Activated naive CD4-positive, alpha-beta T cell treated with anti-CD3 and anti-CD28 coated beads, Interleukin-2, amount 50 U/mL, for 72 hours (primary cell): ENCODE measurements at places on chromosomes 3 and 15.

GRCh38 chr3:35028157-35028556, 611.2 kb upstream of the ARPP21 start:
- DNase-seq = no peak

GRCh38 chr3:187987924-187988323, 166.0 kb upstream of the LPP start:
- no peak for DNase-seq

DNA sequence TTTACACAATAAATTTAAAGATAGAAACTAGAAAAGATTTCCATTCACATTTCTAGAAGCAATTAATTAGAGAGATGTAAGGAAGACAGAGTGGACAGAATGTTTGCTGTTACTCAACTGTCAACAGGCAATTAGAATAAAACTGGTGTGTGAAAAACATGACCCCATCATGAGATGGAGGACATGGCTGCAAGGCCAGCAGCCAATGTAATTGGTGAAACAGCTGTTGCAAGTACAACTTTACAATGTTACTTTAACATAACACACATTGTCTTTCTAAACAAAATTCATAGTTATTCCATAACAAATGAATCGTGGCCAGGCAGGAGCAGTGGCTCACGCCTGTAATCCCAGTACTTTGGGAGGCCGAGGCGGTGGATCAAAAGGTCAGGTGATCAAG, 28.6 kb upstream of the STAG1 start:
- DNase-seq = no peak

- peak; percentile 29 for DNase-seq
Observed at GRCh38 chr15:85407421-85408269, 27.2 kb downstream of the AKAP13 start.

GRCh38 chr3:38711321-38711720, 61.8 kb upstream of the SCN5A start:
- no peak for DNase-seq

GRCh38 chr15:26967719-26968269, 3.2 kb upstream of the GABRG3 start:
- DNase-seq = no peak

DNA sequence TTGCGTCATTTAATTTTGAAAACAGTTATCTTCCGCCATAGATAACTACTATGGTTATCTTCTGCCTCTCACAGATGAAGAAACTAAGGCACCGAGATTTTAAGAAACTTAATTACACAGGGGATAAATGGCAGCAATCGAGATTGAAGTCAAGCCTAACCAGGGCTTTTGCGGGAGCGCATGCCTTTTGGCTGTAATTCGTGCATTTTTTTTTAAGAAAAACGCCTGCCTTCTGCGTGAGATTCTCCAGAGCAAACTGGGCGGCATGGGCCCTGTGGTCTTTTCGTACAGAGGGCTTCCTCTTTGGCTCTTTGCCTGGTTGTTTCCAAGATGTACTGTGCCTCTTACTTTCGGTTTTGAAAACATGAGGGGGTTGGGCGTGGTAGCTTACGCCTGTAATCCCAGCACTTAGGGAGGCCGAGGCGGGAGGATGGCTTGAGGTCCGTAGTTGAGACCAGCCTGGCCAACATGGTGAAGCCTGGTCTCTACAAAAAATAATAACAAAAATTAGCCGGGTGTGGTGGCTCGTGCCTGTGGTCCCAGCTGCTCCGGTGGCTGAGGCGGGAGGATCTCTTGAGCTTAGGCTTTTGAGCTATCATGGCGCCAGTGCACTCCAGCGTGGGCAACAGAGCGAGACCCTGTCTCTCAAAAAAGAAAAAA, 1.2 kb downstream of the B2M start:
- peak; percentile 68 for DNase-seq

DNA sequence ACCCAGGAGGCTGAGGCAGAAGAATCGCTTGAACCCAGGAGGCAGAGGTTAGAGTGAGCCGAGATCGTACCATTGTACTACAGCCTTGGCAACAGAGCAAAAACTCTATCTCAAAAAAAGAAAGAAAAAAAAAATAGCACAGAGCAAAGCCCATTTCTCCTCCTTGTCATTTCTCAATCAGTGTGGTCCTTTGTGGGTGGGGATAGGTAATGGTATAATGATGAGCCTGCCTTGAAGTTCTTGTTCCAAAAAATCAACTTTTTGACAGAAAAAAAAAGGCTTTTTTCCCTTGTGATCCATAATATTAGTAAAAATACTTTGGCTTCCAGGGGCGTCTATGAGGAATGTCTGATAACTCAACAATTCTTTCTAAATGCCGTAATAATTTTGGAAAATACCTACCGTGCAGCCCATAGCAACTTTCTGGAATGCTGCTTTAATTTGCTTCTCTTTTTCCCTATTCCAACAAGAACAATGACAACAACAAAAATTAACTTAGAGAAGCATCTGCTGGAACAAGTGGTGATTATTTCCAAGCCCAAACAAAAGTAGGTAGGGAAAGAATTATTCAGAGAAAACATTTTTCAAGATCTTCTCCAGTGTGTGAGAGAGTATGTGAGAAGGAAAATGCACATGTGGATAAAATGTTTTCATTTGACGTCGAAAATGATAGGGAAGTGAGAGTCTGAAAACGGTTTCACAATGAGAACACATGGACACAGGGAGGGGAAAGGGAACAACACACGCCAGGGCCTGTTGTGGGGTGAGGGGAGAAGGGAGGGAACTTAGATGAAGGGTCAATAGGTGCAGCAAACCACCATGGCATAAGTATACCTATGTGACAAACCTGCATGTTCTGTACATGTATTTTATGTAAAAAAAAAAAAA, 337.8 kb downstream of the RBMS3 start:
- no peak for DNase-seq

DNA sequence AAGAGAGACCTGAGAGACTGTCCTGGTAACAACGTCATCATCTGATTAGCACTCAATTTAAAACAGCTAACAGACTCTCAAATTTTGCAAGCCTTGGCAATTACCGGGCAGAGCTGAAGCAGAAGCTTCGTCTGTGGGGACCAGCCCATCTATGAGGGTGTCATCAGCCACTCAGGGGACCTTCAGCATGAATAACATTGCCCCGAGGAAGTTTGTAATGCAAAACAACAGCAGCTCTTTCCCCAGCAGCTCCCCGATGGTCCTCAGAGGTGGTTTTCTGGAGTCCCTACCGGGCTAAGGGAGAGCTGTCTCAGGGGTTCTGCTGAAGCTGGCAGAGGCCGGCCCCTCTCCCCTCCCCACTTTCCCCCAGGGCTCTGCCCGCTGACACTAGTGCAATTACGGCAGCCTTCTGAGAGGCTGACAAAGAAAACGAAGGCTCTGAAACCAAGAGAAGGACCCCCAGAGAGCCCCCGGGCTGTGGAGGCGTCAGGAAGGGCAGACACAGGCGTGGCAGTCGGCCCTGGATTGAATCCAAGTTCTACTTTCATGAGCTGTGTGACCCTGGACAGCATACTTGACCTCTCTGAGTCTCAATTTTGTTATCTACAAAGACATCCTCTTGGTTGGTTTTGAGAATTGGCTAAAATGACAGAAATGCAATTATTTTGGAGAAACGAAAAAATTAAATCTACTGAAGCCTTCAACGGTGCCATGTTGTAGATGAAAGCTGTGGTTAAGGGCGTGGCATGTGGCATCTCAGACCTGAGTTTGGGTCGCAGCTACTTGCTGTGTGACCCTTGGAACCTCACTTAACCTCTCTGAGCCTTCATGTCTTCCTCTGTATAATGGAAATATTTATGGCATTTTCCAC, 102.1 kb upstream of the TLE3 start:
- DNase-seq = no peak

GRCh38 chr15:66740802-66741201, 38.8 kb downstream of the SMAD6 start:
- no peak for DNase-seq

GRCh38 chr15:90231028-90232017, 2.4 kb downstream of the CIB1 start:
- DNase-seq = peak; percentile 84

DNA sequence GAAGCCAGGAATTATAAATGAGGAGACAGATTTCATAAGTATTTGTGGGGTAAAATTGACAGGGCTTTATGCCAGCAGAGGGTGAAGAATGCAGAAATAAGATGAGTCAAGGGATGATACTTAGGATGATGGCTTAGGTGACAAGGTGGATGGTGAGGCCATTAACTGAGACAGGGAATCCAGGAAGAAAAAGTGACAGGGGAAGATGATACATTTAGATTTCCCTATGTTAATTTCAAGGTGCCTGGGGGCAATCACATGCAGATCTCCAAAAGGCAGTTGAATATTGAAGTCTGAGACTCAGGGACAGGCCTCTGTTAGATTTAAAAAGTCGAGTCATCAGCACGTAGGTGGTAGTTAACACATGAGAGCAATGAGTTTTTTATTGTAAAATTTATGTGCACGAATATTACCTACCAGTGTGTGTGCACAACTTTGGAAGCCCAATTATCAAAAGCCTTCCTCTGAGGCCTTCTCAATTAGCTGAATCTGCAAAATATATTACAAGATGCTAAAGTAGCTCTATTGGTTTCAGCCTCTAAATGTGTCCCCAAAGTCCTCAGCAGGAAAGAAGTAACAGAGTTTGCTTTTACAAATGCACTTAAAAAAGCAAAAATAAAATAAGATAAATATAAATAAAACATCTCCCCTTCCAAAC, 67.9 kb upstream of the CHL1 start:
- DNase-seq = no peak

DNA sequence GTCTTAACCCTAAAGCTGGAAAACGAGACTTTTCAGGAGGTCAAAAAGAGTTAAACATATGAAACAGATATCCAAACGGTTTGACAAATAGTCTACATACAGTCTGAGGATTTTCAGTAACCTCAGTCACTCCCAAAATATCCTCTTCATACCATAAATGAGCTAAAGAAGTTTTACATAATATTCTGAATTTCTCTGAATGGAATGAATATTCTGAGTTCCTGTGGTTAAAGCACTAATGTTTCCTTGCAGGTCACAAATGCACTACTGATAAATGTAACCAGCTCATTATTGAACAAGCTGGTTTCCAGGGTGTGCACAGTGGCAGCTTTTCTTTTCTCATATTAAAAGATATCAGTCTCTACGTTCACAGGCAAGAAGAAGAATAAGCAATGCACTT, 137.4 kb upstream of the POU1F1 start:
- DNase-seq = no peak

- DNase-seq = no peak
Observed at GRCh38 chr3:183178833-183179549, 16.5 kb upstream of the LAMP3 start.

- DNase-seq = no peak
Observed at GRCh38 chr15:98948941-98949340, 58.7 kb downstream of the PGPEP1L start.

- DNase-seq = no peak
Observed at GRCh38 chr3:81864272-81864671, 102.8 kb upstream of the GBE1 start.

GRCh38 chr3:71069797-71070196, 513.7 kb downstream of the FOXP1 start:
- peak; percentile 63 for DNase-seq

DNA sequence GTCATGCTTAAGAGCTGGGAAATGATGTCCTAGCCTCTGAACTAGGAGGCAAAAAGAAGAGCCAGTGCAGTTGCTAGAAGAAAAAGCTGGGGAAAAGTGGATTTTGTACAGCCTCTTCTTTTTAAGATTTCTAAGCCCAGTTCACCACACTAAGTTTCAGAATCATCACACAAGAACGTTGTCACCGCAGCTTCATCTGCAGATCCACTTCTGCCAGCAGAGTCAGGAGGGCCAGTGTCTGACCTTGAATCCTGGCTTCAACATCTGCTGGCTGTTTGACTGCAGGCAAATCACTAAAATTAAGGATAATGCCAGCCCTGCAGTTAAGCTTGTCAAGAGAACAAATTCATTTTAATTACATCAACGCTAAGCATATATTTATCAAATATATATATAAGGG, 36.2 kb downstream of the HDC start:
- no peak for DNase-seq

- no peak for DNase-seq
Observed at GRCh38 chr3:9404680-9405079, 7.3 kb downstream of the SETD5 start.

- DNase-seq = no peak
Observed at GRCh38 chr15:71273731-71274447, 158.6 kb downstream of the THSD4 start.
